NCI-H2227 treated with DMSO at 0.1 percent for 48 hours (cell line): ENCODE measurements at places on chromosomes 11 and 22.

DNA sequence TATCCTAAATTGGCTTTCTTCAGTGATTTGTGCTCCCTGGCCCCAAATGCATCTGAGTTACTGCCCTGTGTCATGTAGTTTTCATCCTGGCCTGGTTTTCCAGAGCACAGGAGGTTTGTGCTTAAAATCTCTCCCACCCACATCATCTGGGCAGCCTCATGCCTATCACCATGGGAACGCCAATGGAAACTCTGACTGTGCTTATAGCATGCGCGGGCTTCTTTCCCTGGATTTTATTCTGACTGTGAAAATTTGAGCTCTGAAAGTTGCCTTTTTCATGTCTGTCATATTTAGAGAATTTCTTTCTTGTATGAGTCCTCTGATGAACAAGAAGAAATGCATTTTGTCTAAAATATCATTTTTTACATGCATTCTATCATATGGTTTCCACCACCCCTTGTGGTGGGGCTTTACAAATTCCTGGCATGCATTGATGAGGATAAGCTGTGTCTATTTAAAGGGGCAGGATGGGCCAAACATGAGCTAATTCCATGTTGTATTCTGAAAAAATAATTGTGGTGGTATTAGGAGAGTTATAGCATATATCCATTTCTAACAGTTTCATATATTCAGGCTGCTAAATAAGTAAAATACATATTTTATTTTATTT, 55.1 kb downstream of the IRAG1 start:
- peak; percentile 17 for DNase-seq

GRCh38 chr22:46681010-46681409, 57.0 kb downstream of the CERK start:
- DNase-seq = no peak

DNA sequence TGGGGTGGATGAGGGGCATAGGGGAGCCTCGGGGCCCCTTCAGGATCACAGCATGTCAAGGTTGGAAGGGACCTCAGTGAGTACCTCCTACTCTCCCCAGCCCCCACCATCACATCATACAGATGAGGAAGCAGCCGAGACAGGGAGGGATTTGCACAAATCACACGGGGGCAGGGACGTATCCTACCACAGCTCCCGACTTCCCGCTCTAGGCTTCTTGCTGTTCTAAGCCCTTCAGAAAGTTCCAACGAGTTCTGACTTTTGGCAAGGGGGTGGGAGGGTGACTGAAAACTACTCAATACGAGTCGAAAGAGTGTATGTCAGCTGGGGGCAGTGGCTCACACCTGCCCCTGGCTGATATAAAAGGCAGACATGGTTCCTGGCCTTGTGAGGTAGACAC, 4.7 kb upstream of the RAD9A start:
- no peak for DNase-seq

- DNase-seq = no peak
These were observed 39.3 kb upstream of the SORL1 start for GRCh38 chr11:121412711-121413415.

DNA sequence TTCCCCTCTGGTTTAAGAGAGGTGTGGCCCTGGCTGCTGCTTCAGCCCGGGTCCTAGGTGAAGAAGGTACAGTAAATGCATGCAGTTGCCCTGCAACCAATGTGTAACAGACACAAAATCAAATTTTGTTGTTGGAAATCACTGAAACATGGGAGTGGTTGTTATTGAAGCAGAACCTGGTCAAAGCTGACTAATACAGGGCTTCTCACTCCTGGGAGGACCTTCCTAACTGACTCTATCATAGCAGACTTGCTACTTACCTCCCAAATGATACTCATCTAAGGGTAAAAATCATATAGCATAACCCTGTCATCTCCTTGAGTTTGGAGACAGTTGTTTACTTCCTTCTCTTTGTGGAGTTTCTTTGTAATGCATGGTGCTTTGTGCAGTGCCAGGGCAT, 52.6 kb downstream of the SLC1A2 start:
- DNase-seq = no peak

DNA sequence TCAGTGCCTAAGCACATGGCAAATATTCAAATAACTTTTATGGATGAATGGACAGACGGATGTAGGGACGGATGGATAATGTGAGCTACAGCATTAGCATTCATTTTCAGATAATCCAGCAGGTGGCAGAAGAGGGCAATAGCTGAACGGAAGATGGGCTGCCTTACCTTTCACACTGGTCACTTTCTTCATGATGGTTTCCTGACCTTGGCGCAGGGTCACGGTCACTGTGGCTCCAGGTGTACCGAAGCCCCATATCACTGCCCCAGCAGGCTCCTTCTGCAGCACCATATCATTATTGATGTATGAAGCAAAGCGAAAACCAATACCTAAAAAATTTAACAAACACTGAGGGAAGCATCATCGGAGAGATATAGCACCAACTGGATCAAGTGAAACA, 4.3 kb downstream of the SIAE start:
- peak; percentile 42 for DNase-seq

- DNase-seq = no peak
These were observed 48.3 kb downstream of the RRAS2 start for GRCh38 chr11:14310679-14311078.

GRCh38 chr11:119717839-119718534, 11.0 kb downstream of the NECTIN1 start:
- DNase-seq = no peak

GRCh38 chr11:5528495-5528894, 12.0 kb upstream of the UBQLNL start:
- DNase-seq = no peak

DNA sequence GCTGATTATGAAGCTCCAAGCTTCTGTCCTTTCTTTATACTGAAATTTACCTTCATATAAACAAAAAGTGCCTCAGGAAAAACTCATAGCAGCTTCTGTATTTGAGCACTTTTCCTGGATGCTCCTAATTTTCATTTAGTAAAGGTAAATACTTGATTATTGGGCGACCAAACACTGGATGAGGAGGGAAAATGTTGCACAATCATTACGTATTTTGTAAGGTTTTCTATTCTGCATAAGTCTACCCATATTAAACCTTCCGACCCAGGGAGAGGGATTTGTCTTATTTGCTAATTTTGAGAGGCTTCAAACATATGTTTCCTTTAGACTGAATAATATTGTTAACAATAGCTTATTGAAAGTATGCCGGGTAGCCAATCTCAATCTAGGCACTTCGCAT, 4.3 kb upstream of the SLC6A5 start:
- no peak for DNase-seq

DNA sequence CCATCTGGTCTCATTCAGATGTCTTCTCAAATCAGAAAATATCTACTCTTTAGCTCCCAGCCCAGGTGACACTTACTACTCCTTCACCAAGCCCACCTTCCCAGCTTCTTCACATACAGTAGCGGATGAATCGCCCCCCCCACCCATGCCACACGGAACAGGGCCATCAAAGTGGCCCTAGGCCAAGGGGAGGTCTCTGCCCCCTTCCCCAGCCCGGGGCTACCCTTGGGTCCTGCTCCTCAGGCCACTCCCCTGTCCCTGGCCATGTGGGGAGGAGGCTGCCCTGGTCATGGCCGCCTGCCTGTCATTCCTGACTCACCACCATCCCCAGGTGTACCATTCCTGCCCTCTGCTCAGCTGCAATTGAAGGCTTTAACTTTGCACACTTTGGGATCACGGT, 142.8 kb downstream of the NECTIN1 start:
- no peak for DNase-seq

DNA sequence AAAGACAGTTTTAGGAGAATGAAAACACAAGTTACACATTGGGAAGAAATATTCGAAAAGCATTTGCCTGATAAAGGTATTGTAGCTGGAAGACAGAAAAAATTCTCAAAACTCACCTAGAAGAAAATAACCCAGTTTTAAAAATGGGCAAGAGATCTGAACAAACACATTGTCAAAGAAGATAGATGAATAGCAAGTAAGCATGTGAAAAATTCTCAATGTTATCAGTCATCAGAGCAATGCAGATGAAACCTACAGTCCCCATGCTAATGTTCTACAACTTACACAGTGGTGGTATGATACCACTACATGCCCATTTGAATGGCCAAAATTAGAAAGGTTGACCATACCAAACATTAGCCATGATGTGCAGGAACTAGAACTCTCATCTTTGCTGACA, 29.4 kb downstream of the PPARA start:
- no peak for DNase-seq

GRCh38 chr11:19696073-19696472, 16.6 kb upstream of the NAV2 start:
- no peak for DNase-seq

GRCh38 chr22:46165977-46166376, 15.7 kb downstream of the PPARA start:
- DNase-seq = no peak

GRCh38 chr11:359181-359714, 10.1 kb upstream of the B4GALNT4 start:
- no peak for DNase-seq

- no peak for DNase-seq
These were observed 24.0 kb downstream of the ABCC8 start for GRCh38 chr11:17452668-17453067.

GRCh38 chr11:76104285-76104684, 102.0 kb downstream of the WNT11 start:
- DNase-seq = no peak
